Renal cortical epithelial cell (primary cell): ENCODE measurements at places on chromosomes 13 and 19.

DNA sequence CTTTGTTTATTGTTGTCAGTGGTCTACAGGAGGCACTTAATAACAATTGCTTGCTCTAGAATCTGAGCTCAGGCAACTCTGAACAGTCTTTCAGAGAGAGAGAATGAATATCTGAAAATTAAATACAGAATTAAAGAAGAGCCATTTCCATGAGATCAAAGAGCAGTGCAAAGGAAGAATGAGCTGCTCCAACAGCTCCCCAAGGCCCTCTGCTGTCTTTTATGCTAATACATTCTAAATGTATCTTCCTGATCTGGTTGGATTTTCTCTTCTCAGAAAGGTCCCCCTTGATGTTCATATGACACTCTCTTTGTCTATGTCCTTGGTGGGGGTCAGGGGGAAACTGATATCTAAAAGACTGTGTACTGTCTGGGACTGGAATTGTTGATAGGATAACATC is 1029.6 kb downstream of the PCDH9 start:
- DNase-seq: no peak

- peak; percentile 100 for DNase-seq
Observed at GRCh38 chr19:48332662-48333466, 7.5 kb downstream of the EMP3 start.

- DNase-seq: no peak
Observed at GRCh38 chr13:50599046-50599445, 244.4 kb downstream of the DLEU7 start.

- peak; percentile 78 for DNase-seq
Observed at GRCh38 chr19:35518313-35518712, 4.9 kb upstream of the DMKN start.

GRCh38 chr13:101489643-101490405 is 37.3 kb downstream of the ITGBL1 start:
- DNase-seq: peak; percentile 19

DNA sequence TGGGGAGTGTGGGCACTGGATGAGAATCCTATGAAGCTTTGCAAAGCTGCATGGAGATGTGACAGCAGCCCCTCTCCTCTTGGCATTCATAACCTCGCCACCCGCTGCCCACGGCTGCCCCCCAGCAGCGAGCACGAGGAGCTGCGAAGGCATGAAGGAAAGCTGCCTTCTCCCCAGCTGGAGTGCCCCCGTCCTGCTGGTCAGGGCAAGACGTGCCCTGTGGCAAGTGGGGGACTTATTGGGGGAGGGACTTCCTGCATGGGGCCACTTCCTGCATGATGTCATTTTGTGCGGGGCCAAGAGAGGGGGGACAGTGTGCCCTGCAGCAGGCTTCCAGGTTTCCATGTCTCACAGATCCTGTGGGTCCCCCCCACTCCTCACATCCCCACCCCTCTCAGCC is 85.9 kb downstream of the TSHZ3 start:
- no peak for DNase-seq

DNA sequence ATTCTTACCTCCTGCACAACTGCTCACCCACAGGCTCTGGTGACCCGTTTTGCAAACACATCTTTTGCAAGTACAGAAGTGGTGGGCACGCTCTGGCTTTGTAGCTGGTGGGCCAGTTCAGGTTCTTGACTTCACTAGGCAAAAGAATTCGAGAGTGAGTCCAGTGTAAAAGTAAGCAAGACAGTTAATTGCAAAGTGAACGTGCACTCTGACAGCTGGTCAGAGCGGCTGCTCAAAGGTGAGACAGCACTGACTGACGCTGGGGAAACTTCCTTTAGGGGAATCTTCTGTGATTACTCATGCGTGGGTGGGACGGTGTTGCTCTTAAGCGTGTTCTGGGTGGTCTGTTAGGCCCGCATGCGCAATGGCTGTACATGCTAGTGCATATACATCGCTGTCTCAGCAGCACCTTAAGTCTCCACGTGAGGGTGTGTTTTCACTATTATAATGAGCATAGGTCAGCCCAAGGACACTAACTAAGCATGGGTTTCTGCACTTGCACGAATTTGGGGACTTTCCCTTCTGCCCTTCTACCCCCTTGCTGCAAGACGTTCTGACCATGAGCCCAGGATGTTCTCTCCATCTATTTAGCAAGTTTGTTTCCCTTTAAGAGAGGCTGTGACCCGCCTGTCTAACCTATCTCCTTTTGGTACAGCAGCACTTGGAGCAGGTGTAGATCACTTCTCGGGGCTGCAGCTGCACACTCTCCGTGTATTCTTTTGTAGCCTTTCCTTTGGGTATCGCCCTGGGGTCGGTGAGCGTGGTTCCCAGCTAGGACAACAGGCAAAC is 30.2 kb upstream of the CD33 start:
- DNase-seq: no peak

GRCh38 chr13:51767100-51767499 is 36.9 kb downstream of the DHRS12 start:
- DNase-seq: no peak

DNA sequence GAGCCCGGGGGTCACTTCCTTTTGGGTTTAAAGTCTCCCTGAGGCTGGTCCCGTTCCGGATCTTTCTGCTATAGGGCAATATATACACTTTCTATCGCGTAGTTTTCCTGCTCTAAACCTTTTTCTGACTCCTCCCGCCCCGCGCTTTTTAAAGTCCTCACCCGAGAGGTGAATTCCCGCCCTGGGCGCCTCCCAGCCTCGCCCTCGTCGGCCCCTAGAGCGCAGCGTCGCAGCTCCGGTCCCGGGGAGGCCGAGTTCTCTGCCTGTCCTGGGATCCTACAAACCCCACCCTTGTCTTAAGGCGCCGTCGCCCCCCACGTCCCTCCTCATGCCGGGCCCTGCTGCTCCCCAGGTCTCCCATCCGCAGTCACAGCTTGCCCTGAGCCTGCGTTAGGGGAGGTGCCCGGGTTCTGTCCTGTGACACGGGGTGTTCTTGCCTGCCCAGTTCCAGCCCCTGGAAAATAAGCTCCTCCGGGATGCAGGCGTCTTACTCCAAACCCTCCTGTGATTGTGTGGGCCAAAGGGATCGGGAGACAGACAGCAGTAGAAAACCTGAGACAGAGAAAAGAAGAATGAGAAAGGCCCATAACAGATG is 491 bp downstream of the ZNF525 start:
- DNase-seq: no peak

DNA sequence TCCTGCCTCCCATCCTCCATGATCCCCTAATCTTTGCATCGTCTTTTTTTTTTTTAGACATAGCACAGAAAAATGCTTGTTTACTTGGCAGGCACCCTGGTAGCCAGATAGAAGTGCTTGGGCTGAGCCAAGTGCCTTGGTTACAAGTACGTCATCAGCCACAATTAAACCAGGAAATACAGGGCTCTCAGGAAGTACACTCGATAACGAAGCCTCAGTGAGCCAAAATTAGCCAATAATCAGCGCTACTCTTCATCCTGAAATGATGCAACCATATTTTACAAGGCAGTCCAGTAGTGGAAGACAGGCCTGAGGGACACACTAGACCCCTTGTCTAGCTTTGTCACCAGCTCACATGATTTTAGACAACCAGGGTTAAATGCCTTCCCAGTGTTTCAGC is 194.0 kb upstream of the NBEA start:
- peak; percentile 90 for DNase-seq

DNA sequence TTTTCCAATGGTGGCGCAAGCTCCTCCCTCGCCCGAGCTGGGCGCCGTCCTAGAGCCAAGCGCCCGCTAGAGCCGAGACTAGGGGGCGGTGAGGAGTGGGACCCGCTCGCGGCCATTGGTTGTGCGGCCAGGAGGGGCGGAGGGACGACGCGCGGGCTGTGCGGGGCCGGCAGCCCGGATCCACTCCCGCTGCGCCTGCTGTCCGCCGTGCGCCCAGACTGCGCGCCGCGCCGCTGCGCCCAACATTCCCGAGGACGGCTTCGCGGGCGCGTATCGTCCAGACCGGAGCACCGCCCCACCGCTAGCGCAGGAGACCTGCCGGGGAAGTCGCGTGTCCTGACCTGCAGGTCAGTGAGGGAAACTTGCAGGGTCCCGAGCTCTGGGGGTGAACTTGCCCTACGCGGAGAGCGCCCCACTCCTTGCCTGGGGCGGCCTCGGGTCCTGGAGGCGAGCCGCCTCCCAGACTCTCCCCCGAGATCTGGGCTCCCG is at the start of gene SERTM1:
Gene SERTM1 (plus strand): TSS at position 183 of the 489 bp plus-strand sequence. CDS start 21,059 bp downstream, outside the sequence.
- DNase-seq: no peak

GRCh38 chr13:109751477-109751876 is 34.9 kb downstream of the IRS2 start:
- no peak for DNase-seq

DNA sequence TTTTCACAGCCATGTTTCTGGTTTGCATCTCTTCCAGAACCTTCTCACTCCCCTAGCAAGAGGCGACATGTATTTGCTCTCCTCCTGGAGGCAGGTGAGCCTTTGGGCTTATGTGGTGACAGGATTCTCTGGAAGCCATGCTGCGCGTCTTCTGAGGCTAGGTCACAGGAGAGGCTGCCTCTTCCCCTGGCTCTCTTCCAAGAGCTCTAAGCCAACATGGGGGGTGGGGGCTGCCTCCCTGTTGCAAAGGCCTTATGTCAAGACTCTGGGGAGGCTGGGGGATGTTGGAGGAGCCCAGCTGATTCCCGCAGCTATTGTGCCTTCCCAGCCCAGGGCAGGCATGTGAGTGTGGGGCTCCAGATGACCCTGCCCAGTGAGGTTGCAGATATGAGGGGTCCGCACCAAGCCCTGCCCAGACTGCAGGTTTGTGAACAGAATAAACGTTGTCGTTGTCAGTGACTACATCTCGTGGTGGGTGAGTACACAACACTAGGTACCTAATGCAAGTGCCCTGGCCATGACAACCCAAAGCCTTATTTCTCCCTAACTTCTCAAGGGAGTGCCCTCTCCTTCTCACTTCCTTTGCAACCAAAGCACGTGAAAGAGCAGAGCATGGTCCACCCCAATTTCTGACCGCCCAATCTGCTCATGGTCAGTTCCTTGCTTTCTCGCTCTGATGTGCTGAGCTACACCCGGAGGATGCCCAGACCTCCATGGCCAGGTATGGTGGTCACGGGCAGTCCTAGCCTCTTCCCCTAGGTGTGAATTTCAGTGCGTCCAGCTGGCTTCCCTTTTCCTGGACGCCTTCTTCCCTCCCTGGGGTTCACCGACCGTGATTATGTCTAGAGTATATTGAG is 44.9 kb downstream of the TEX29 start:
- DNase-seq: no peak

- no peak for DNase-seq
Observed at GRCh38 chr13:53001444-53002225, 27.0 kb upstream of the OLFM4 start.

GRCh38 chr13:93959796-93960533 is 519.5 kb downstream of the DCT start:
- DNase-seq: no peak

DNA sequence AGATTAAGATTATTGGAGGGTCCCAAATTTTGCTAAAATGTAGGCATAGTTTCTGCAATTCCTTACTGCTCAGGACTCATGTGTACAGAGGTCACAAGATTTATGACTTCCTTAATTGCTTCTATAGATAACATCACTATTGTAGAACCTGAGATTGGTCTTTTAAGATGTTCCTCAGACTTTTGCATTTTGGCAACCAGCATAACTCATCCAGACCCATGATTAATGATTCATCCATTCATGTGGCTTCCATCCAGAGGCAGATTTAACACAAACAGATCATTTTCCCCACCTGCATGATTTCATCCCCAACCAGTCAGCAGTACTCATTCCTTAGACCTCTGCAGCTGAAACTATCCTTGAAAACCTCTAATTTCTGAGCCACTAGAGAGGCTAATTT is 34.5 kb upstream of the CEACAM8 start:
- no peak for DNase-seq

- peak; percentile 52 for DNase-seq
Observed at GRCh38 chr13:70457474-70457873, 349.2 kb upstream of the KLHL1 start.

DNA sequence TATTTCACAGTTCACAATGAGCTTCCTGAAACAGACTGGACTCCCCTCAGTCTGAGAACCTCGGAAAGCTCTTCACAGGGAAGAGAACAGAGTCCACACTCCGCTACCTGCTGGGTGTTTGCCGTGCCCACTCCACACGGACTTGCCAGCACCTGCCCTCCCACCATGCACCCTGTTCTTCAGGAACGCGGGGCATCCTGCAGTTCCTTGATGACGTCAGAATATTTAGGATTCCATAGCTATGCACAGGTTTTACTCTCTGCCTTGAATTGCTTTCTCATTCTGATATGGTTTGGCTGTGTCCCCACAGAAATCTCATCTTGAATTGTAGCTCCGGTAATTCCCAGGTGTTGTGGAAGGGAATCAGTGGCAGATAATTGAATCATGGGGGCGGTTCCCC is 74.4 kb upstream of the FARP1 start:
- no peak for DNase-seq

DNA sequence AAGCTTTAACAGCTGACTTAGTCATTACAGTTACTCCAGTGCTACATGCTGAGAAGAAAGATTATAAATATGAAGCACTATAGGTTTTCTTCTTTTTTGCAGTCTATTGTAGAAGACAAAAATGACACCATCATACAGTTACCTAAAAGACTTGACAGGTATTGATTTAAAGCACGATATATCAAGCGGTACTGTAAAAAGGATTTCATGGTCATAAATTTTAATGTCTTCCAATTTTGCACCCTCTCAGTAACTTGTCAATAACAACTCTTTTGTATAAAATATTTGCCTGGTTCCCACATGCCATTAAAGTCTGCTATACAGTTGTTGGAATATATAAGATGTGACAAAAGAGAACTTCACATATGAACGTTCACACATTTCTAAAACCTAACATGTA is 102.8 kb downstream of the ZIC5 start:
- DNase-seq: no peak

DNA sequence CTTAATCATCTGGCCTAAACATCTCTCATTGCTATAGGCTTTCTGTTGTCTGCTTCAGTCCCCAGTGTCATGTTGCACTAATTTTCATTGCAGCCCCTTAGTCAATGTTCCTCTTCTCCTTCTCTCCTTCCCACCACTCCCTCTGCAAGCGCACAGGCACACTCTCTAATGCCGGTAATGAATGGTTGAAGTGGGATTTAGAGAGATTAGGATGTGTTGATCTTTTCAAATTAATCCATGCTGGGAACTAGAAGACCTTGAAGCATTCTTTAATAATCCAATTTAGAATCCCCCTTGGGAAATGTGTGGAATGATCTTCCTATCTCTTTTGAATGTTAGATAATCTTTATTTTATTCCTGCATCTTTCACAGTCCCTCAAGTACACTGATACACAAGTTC is 33.2 kb upstream of the NDFIP2 start:
- no peak for DNase-seq

- no peak for DNase-seq
Observed at GRCh38 chr13:76245211-76245610, 609.1 kb downstream of the LMO7 start.

- no peak for DNase-seq
Observed at GRCh38 chr19:47609906-47610894, 1.3 kb downstream of the BICRA start.
